CD4-positive, alpha-beta T cell treated with Interleukin-4 for 4 hours (primary cell): ENCODE measurements at places on chromosomes 11 and 22.
A peak's percentile ranks its signal among the peaks of the same experiment; 100 is the strongest.

- peak; percentile 15 for DNase-seq
Observed at GRCh38 chr22:45164270-45165088, 754 bp downstream of the NUP50 start.

DNA sequence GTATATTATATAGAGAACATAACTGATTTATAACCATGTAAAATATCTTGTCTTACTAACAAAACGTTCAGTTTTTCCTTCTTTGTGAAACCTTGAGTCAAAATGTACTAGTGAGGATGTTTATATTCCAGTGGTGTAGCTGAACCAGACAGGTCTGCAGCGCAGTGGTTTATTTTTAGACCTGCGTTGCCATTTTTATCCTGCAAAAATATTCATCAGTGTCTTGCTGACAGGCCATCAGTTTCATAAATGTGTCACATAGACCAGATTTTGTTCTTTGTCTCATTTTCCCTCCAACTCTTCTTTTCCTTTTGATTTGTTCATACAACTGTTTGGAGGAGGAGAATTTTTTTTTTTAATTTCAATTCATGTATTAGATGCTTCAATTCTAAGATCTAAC is 43.1 kb downstream of the HSD17B12 start:
- DNase-seq, result no peak

- no peak for DNase-seq
Observed at GRCh38 chr11:2319791-2320472, 18.1 kb downstream of the TSPAN32 start.

- DNase-seq, result no peak
Observed at GRCh38 chr11:17250561-17251350, 25.8 kb upstream of the NUCB2 start.

DNA sequence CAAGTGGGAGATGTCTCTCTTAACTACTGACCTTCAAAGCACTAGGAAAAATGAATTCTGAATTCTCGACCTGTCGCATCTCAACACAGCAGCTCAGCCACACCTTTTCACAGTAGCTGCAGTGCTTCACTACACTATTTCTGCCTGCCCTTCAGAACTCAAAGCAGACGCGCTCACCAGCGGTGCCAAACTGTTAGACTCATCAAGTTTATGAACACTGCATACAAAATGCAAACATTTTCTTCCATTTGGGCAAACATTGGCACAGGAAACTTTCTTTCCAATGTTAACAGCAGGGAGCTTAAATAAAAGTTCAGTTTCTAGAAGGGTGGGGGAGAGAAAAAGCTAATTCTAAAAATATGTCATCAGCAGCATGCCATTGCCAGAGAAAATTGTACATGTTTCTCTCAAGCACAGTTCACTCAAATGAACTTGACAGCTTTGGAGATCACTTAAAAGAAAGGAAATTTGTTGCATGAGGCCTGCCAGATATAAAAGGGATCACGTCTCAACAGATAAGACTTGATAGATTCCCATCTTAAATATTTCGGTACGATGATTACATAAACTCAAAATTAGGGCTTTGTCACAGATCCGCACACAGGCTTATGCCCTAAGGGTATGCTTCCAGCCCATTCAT is 82.7 kb downstream of the CADM1 start:
- no peak for DNase-seq

GRCh38 chr11:122516686-122517085 is 138.8 kb upstream of the UBASH3B start:
- no peak for DNase-seq

DNA sequence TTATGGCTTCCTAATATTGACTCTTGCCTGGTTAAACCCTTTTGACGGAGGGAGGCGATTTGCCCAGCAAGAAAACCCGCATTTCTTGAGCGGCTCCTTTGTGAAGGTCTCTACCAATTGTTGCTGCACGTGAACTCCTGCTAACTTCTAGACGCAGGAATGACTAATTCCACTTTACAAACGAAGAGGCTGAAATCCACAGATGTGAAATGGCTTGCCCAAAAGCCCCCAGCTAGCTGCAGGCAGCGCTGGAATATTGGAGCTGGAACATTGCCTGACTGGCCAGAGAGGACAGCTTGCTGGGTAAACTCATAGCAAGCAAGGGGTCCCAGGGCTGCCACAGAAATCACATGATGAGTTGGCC is 542 bp downstream of the GCAT start:
- DNase-seq, result no peak

- DNase-seq, result no peak
Observed at GRCh38 chr11:60717956-60718355, 6.6 kb upstream of the MS4A18 start.

GRCh38 chr22:38494498-38494897 is 11.6 kb downstream of the DDX17 start:
- no peak for DNase-seq

- no peak for DNase-seq
Observed at GRCh38 chr11:126082251-126083109, 19.8 kb upstream of the CDON start.

GRCh38 chr11:32427935-32428664 is 7.2 kb downstream of the WT1 start:
- no peak for DNase-seq

- DNase-seq, result peak; percentile 5
Observed at GRCh38 chr22:22882033-22882717, 5.4 kb upstream of the IGLL5 start.

DNA sequence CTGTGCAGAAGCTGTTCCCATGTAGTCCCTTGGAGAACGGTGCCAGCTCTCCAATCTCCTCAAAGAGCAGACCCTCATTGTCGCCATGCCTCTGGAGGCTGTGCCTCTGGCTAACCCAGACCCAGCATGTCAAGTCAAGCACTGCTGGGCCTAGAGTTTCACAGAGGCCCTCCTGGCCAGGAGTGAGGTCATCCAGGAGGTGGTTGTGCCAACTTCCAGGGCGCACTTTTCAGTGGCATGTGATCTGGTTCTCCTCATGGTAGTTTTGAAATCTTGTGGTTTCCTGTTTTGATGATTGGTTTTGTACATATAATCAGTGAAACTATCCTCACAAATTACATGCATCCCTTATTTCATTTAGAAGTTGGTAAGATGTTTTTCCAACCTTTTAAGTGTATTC is 78.9 kb downstream of the PPFIBP2 start:
- peak; percentile 1 for DNase-seq

DNA sequence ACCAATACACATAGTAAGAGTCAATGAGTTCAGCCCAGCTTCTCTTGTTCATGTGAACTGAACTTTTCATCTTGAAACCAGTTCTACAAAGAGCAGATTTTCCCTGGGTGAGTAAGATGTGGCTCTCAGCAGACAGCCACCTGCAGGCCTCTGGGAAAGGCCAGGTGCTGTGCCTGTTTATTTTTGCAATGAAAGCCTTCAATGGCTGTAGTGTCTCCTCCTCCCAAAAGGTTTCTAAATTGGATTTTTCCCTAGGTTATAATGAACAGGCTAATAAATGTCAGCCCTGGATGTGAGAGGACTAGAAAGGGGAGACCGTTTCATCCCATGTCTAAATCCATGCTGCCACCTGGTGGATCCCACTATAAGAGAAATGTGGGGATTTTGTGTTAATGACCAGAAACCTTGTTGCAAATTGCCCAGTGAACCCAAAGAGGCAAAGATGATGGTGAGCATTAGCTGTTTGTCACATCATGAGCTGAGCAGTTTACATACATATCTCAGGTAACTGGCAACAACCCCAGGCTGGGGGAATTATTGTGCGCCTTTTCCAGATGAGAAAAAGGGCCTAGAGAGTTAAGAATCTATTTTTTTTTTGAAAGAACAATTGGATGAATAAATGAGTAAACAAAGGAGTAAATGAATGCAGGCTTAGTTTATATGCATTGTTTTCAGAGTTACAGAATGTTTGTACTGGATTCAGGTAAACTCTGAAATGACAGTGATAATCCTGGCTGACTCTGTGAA is 12.7 kb downstream of the C11orf91 start:
- DNase-seq, result no peak

- DNase-seq, result no peak
Observed at GRCh38 chr11:79011357-79011756, 429.5 kb downstream of the TENM4 start.

GRCh38 chr22:46233231-46233630 is 16.9 kb downstream of the CDPF1 start:
- no peak for DNase-seq

DNA sequence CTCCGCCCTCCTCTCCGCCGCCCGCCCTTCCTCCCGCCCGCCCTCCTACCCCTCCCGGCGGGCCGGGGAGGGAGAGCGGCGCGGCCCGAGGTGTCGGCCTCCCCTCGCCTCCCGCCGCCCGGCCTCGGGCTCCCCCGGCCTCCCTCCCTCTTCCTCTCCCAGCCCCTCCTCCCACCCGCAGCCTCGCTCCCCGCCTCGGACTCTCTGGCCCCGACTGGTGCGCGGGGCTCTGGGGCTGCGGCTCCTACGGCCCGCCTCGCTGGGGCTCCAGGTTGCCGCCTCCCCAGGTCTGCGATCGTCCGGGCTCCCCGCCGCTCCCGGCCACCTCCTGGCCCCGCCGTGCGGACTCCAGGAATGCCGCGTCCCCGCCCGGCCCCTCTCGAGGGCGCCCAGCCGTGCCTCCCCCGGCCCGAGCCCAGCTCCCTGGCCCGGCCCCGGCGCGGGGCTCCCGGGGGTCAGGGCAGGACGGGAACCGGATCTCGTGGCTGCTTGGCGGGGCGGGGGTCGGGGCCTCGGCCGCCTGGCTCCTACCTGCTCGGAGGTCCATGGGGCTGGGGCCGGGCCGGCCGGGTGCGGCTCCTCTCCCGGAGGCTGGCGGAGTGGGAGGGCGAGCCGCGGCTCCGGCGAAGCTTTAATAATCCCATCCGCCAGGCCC is at the start of gene CLCF1:
Gene CLCF1 (minus strand): TSS at position 606 of the 655 bp plus-strand sequence. CDS start 59 bp downstream, at position 547.
- no peak for DNase-seq

DNA sequence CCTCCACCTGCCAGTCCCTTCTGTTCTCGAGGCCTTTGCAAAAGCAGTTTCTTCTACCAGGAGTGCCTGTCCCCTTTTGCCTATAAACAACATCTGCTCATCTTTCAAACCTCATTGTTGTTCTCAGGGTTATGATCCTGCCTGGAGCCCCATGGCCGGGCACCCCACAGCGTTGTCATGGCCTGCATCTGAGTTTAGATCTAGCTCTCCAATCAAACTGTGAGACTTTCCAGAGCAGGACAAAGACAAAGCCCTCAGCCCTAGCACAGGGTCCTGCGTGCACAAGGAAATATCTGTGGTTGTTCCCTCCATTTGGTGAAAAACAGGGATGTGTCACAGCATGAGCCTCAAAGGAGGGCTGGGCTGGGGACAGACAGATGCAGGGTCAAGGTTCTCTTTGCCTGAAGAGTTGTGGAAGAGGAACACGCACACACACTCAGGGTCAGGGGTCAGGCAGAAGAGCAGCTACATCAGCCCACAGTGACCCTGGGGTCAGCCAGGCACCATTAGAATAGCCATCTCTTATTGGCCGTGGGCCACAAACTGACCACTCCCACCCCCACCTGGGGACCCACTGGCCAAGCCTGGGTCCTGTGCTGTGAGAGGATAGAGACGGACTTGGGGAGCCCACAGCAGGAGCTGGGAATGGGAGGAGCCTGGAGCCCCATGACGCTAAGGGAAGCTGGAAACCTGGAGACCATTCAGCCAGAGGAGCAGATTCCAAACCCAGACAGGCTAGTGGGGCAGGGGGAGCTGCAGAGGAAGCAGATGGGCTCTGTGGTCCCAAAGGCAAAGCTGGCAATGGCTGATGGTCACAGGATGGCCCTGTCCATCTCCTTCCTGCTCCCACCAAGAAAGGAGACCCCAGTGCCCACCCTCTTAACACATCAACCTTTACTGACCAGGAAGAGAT is 99.4 kb downstream of the PDE2A start:
- DNase-seq, result no peak

GRCh38 chr11:2318707-2319106 is 16.9 kb downstream of the TSPAN32 start:
- no peak for DNase-seq

- DNase-seq, result no peak
Observed at GRCh38 chr11:27427183-27427980, 45.2 kb downstream of the LGR4 start.

DNA sequence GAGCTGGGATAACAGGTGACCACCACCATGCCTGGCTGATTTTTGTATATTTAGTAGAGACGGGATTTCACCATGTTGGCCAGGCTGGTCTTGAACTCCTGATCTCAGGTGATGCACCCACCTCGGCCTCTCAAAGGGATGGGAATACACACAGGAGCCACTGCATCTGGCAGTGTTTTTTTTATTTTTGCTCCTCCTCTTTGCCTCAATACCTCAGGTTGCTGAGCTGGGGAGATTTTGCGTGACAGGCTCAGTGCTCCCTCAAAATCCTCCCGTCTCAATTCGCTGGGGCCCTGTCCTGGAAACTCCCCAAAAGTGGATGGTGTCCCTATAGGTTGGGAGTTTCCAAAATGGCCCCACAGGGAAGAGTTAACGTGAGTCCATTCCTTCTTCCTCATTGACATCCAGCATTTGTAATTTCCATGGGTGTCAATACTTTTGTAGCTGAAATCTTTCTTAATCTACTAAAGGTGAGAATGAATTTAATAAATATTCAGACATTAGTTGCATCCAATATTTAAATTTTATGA is 71.8 kb downstream of the GGTLC2 start:
- no peak for DNase-seq

DNA sequence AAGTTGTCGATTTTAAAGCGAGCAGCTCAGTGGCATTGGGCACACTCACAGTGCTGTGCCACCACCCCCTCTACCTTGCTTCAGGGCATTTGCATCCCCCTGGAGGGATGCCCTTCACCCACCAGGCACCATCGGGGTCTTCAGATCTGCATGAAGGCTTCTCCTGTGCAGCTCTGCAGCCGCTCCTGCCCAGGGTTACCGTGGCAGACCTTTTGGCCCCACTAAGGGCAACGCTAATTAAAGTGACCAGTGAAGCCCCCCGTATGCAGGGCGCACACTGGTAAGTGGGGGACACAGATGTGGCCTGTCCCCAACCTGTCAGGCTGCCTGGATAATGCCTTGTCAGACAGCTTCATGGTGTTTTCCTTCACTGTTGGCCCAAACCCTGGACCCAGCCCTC is 1117.7 kb downstream of the BRD1 start:
- DNase-seq, result no peak

DNA sequence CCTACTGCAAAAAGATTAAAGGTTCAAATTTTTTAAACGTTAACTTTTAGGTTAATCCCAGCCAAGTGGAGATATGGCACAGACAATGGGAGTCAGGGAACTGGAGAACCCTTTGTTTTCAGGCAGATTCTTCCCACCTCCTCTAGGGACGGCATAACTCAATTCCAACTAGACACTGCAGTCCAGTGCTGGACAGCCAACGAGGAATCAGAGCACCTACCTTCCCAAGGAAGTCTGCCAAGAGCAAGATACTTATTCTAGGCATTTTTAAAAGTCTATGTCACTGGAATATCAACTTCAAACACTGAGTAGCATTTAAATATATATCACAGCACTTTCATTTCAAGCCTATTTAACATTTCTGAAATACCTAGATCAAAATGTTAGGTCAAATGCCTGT is 7.3 kb downstream of the CADM1 start:
- DNase-seq, result no peak

- no peak for DNase-seq
Observed at GRCh38 chr11:100890789-100891188, 203.7 kb downstream of the ARHGAP42 start.

- no peak for DNase-seq
Observed at GRCh38 chr11:68014157-68014946, 4.2 kb downstream of the ALDH3B1 start.

- no peak for DNase-seq
Observed at GRCh38 chr11:128790196-128790595, 76.9 kb downstream of the KCNJ1 start.

GRCh38 chr11:2194877-2195755 is 23.5 kb upstream of the TH start:
- DNase-seq, result no peak

- no peak for DNase-seq
Observed at GRCh38 chr11:74819400-74819799, 70.8 kb downstream of the RNF169 start.

GRCh38 chr11:114059278-114059983 is at the start of gene ZBTB16:
Gene ZBTB16 (plus strand): TSS chr11:114059711. CDS start chr11:114063301, 3,590 bp downstream.
- peak; percentile 60 for DNase-seq
